Motor neuron (in vitro differentiated cells): ENCODE measurements at places on chromosomes 12 and 14. TPM values are rescaled to one million over a fixed set of nuclear protein-coding genes. Genes with fewer than 3 reads are reported as not detected.

LRRC74A gene
- total RNA-seq: not detected in 2 replicates

DTD2 gene
- 16.1 and 16.6 TPM in 2 replicates for total RNA-seq

GYS2 gene
- total RNA-seq: 0.10 TPM in 1 of 2 replicates, not detected in the other

DAO gene
- 0.15 and 0.75 TPM in 2 replicates for total RNA-seq

CFAP73 gene
- 0.38 and 0.58 TPM in 2 replicates for total RNA-seq
